Left cardiac atrium (tissue), 4 donors: ENCODE measurements at places on chromosomes 12 and 14. TPM values are rescaled to one million over a fixed set of nuclear protein-coding genes. Genes with fewer than 3 reads are reported as not detected.

VWF gene
- 483 TPM for total RNA-seq

KRT2 gene
- not detected for total RNA-seq

ZC2HC1C gene
- 7.5 TPM for total RNA-seq

RERG gene
- 7.3 TPM for total RNA-seq

RAD51AP1 gene
- 1.1 TPM for total RNA-seq

PLA2G1B gene
- total RNA-seq, result not detected

SYCP3 gene
- total RNA-seq, result not detected

NOC4L gene
- 10.9 TPM for total RNA-seq

KRT77 gene
- not detected for total RNA-seq

C12orf50 gene
- not detected for total RNA-seq

AQP2 gene
- 0.24 TPM for total RNA-seq

SLC4A8 gene
- 0.71 TPM for total RNA-seq

ACAD10 gene
- 23.7 TPM for total RNA-seq

CLMN gene
- 13.2 TPM for total RNA-seq

OR9K2 gene
- total RNA-seq, result not detected

AGAP2 gene
- 5.0 TPM for total RNA-seq

ACVRL1 gene
- total RNA-seq, result 65.2 TPM

P2RX2 gene
- total RNA-seq, result not detected

DLK1 gene
- total RNA-seq, result 3.3 TPM

GPRC5A gene
- 2.6 TPM for total RNA-seq

RSRC2 gene
- total RNA-seq, result 35.8 TPM

TSPAN8 gene
- total RNA-seq, result 1.2 TPM

ADAM21 gene
- 0.65 TPM for total RNA-seq

KLRF1 gene
- 0.31 TPM for total RNA-seq

PKP2 gene
- total RNA-seq, result 148 TPM

TAS2R9 gene
- not detected for total RNA-seq

MANSC4 gene
- not detected for total RNA-seq

TRHDE gene
- 6.2 TPM for total RNA-seq

AKAP5 gene
- 0.26 TPM for total RNA-seq

WNT1 gene
- not detected for total RNA-seq

KERA gene
- total RNA-seq, result not detected

MYBPC1 gene
- total RNA-seq, result 5.6 TPM

PLEKHG7 gene
- not detected for total RNA-seq

CBLN3 gene
- 2.5 TPM for total RNA-seq

CLEC14A gene
- total RNA-seq, result 47.4 TPM
